Stimulated activated CD8-positive, alpha-beta memory T cell treated with anti-CD3 and anti-CD28 coated beads, Interleukin-7, amount 100 ng/mL, for 1 hour (primary cell): ENCODE measurements at places on chromosomes 2 and 18.

DNA sequence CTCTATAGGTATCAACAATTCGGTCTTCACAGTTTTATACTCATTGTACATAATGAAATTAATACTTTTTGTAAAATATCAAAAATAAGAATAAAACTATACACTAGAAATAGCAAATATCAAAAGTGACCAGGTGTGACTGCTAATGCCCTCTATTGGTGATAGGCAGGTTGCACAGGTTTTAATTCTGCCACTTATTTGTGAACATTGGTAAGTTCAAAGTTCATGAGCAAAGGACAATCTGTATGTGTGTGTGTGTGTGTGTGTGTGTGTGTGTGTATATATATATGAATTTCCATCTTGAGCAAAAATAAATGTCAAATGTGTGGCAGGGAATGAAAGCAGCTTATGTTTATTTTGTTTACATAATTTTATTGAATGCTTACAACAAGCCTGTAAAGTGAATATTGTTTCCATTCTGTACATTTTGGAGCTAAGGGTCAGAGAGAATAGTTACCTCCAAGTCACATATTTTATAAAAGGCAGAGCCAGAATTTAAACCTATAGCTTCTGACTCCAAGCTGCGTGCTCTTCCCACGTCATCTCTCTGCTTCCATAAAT lies 537.4 kb downstream of the CPS1 start:
- no peak for DNase-seq

GRCh38 chr18:1691863-1692262 lies 787.2 kb downstream of the ADCYAP1 start:
- DNase-seq = no peak

GRCh38 chr2:54457323-54458023 lies 1.3 kb downstream of the SPTBN1 start:
- DNase-seq = no peak

- no peak for DNase-seq
Observed at GRCh38 chr2:171237751-171238505, 77.2 kb upstream of the TLK1 start.

DNA sequence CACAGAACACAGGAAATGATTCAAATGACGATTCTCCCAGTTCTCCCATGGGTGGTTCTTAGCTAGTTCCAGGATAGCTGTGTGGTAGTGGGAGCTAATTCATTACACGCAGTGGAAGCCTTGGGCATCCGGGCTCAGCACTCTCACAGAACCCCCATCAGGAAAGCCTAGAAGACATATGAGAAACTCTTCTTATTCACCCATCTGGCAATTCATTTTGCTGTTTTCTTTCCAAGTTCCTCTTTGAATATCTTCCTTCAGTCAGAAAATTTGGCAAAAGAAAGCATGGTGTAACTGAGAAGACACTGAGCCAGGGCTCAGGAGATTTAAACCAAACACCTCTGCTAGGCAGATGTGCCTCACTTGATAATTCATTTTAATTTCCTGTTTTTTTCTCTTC lies 85.2 kb upstream of the FN1 start:
- DNase-seq = no peak

GRCh38 chr2:37226863-37227262 lies 4.5 kb downstream of the CEBPZ start:
- DNase-seq = no peak

DNA sequence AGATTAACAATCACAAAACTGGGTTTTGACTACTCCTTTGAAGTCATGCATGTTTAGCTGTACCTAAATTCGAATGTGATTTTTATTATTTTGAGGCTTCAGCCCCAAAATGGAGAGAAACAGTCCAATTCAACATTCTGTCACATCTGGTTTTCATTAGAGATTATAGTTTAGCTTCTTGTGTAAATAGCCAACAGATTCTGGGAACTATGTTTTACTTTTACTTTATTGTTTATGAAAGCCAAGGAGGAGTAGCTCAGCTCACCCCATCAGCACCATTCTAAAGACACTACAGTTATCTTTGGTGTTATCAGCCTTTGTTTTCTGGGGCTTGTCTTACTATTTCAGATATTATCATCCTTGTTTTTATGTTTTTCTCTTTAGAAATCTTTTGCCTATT lies 465.0 kb upstream of the CWC22 start:
- no peak for DNase-seq

GRCh38 chr2:164896634-164897355 lies 55.2 kb upstream of the COBLL1 start:
- DNase-seq = no peak

GRCh38 chr2:95044601-95045000 lies 19.1 kb downstream of the MAL start:
- DNase-seq = no peak

DNA sequence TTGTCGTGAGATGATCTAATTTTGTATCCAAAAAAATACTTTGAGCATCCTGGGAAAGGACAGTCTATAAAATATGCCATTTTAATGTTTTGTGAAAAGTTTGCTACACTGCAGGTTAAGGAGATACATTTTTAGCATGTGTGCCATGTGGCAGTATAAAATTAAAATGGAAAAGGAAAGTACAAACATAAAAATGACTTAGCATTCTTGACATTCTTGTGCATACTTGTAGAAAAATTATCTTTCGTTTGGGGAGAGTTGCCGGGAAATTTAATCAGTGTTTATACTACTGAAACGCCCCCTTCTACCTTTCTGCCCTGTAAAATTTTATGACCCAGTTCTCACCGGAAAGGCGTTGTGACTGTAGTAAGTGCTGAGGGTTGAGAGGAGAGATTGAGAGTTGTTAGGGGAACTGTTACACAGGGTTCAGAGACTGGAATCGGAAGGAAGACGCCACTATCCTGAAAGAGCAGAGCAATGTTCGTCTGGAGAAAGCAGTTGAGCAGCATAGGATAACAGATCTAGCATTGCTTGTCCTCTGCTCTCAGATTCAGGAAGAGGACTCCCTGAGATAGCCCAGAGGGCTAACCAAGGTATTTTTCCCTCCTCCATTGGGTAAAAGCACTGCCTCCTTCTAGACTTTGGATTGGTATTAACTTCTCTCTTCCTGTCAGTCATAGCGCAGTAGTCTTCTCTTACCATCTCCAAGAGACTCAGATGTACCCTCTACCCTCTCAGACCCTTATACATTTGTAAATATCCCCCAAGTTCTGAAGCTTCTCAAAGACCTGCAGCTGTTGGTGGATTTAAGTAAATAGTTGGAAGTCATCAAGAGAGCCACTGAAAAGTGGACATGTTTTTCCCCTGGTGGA lies 2.7 kb downstream of the CDH20 start:
- DNase-seq = no peak
